ENCODE measurements at places on chromosomes 2 and 18. TPM values are rescaled to one million over a fixed set of nuclear protein-coding genes. Genes with fewer than 3 reads are reported as not detected.

The NT5DC4 gene
- not detected for total RNA-seq

The WBP1 gene
- total RNA-seq, result 39.6 TPM

The PROKR1 gene
- total RNA-seq, result not detected

The RETREG2 gene
- 45.8 TPM for total RNA-seq

The SKOR2 gene
- total RNA-seq, result not detected

The MREG gene
- total RNA-seq, result 1.9 TPM

The PLB1 gene
- total RNA-seq, result 4.5 TPM
